ENCODE measurements at places on chromosomes 5 and 9. TPM values are rescaled to one million over a fixed set of nuclear protein-coding genes. Genes with fewer than 3 reads are reported as not detected.

- no peak for DNase-seq
These were observed 128.6 kb upstream of the GRHPR start for GRCh38 chr9:37293664-37294524.

PCDHAC2 gene
- 34.8 TPM for total RNA-seq

DNA sequence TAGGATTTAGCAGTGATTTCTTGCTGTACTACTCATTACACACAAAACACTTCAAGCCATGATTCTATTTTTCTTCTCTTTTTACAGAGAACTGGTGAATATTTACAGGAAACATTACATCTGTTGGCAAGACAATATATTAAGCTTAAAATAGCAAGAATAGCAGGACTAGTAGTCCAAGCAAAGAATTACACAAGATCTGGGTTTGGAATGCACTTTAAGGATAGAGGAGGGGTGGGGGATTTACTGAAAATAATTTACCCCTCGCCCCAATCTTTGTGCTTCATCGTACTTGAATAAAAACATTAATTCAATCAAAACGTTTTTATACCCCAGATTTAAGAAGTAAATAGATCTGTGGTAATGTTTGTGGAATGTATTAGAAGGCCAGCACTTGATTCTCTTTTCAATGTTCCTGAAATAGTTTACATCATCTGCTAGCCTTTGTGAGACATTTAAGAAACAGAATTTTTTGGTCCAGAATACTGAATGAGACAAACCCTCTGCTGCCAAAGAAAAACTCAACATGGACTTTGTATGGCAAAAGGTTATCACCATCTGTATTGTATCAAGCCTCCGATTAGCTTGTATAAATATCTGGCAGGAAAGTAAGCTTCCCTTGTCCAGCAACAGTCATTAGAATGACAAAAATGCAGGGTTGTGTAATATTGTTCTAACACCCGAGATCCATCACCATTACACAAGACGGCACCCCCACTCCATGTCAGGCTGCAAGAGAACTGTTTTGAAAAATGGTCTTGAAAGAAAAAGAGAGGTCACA, 23.8 kb downstream of the SVEP1 start:
- DNase-seq = no peak

NCS1 gene
- 85.0 TPM for total RNA-seq

- peak; percentile 46 for DNase-seq
These were observed 243.8 kb downstream of the BNC2 start for GRCh38 chr9:16626577-16627130.

- DNase-seq = no peak
These were observed 288.7 kb downstream of the RFX3 start for GRCh38 chr9:3237121-3237520.

Measured in cerebellum (tissue), 4 donors.